ENCODE measurements at places on chromosomes 13 and 19.

DNA sequence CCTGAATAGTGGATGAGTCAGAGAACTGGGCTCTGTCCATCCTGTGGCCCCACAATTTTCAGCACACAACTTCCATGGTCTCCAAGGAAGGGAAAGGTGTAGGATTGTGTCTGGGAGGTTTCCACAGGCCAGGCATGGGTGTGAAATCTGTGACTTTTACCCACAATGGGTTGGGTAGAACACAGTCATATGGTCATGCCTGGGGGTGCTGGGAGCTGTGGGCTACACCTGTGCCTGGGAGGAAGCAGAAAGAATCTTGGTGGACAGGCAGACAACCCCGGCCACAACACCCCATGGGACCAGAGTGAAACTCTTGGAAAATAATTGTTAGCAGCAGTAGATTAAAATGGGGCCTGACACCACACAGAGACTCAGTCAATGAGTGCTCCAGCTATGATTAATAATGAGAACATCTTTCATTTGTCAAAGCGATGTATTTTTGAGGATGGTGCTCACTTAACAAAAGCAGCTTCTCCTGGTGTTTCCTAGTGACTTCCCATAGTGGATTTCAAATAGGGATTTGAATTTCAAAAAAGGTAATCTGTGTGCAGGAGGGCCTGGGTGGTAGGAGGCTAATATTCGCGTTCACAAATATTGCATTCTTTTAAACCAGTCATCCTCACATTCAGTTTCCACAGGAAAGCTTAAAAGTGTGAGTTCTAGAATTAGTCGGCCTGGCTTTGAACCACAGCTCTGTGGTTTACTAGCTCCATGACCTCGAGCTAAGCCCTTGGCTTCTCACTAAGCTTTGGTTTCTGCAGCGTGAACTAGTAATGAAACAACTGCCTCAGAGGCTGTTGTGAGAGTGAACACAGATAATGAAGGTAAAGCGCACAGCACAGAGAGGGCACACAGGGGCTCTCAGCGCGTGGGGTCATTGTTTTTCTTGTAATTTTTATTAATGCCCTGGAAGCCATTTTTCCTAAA, 89.3 kb upstream of the UQCRFS1 start:
- DNase-seq: no peak

GRCh38 chr13:95247852-95248251, 53.4 kb downstream of the ABCC4 start:
- no peak for DNase-seq

GRCh38 chr19:45172611-45173208, 5.3 kb downstream of the TRAPPC6A start:
- DNase-seq: no peak

DNA sequence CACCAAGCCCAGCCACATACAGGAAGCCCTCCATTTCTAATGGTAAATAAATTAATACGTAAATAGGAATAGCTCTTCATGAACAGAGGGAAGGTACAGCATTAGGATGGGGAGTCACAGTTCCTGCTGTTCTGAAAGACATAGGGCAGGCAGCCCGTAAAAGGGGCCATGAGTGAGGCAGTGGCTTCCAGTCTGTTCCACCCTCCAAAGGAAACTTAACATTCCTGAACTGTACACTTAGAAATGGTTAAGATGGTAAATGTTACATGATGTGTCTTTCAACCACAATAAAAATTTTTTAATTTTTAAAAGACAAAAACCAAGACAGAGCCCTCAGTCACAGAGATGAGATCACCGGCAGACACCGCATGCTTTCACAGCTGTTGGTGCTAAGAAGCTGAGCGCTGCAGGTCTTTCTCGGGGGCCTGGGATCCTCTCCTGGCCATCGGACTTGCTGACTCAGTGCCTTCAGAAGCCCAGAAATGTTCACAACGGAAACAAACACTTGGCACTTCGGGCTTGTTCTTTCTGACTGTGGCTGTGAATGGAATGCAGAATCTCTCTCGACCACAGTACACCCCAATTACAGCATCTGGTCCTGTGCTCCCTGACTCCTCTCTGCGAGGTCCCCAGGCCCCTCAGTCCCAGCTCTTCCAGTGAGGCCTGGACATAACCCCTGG, 36.4 kb downstream of the EPS15L1 start:
- no peak for DNase-seq

- peak; percentile 55 for DNase-seq
These were observed 41.7 kb upstream of the WDFY2 start for GRCh38 chr13:51542346-51543242.

DNA sequence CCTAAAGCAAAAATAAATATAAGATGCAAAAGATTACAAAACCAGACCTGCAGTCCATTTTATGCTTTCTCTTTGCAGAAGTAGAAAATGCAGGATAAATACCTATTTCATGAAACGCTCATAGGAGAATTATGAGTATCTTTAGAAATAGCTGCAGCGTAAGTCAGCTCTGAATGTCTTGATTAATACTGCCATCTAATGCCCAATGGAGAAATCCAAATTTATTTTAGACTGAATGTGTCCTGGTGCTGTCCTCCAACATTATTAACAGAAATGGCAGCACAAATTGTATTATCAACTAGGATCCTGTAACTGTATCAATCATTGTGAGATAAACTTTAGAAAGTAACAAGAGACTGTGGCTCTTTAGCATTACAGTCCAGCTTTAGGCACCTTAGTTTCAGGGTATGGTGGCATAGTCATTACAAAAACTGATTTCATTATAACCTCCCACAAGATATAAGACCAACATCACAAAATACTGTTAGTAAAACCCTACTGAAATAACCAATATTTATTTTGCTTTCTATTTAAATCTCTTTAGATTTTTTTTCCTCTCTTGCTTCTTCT, 162.1 kb upstream of the MIR17HG start:
- no peak for DNase-seq

DNA sequence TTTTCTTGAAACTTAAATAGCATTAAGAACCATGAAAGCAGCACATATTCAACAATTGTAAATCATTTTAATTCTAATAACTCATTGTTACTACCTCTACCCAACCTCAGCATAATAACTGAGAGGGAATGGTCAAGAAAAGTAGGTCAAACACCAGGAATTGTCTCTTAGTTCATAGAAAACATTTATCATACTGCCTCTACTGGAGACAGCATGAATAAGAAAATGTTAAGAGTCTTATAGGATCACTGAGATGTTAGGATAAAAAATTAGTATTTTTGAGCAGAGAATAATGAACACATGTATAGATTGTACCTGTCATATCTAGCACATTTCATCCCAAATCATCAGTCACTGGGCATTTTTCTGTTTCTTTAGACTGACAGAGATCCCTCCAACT, 515.3 kb downstream of the PCDH9 start:
- DNase-seq: no peak

DNA sequence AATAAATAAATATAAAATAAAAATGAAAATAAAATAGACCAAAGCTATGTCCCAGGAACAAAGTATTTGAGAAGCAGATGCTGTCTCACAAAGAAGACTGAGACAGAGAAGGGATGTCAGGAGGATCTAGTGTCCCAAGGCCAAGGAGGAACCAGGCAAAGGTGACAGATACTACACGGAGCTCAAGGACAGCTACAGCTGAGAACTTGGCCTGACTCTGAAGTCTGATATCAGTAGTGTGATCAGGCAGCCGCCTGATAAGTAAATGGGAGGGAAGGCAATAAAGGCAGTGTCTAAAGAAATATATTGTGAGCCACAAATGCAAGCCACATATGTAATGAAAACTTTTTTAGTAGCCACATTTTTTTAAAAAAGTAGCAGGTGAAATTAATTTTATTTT, 20.4 kb upstream of the NANOS3 start:
- DNase-seq: no peak

DNA sequence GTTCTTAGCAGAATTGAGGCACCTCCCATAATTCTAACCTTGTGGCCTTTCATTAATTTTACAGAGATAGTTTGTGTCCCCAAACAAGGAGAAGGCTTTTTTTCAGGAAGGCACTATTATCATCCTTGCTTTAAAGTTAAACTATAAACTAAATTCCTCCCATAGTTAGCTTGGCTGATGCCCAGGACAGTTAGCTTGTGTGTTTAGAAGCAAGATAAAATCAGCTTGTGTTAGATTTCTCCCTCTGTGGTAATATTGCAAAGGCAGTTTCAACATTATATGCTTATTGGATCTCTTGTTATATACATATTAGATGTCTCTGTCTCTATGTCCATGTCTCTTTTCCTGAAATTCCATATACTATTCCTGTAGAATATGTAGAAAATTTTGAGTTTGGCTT, 342.7 kb downstream of the TBC1D4 start:
- no peak for DNase-seq

- no peak for DNase-seq
These were observed 2860.6 kb upstream of the PCDH20 start for GRCh38 chr13:64276232-64276631.

GRCh38 chr13:85755123-85755522, 44.1 kb downstream of the SLITRK6 start:
- no peak for DNase-seq

- DNase-seq: no peak
These were observed 25.5 kb downstream of the GRTP1 start for GRCh38 chr13:113338451-113338850.

DNA sequence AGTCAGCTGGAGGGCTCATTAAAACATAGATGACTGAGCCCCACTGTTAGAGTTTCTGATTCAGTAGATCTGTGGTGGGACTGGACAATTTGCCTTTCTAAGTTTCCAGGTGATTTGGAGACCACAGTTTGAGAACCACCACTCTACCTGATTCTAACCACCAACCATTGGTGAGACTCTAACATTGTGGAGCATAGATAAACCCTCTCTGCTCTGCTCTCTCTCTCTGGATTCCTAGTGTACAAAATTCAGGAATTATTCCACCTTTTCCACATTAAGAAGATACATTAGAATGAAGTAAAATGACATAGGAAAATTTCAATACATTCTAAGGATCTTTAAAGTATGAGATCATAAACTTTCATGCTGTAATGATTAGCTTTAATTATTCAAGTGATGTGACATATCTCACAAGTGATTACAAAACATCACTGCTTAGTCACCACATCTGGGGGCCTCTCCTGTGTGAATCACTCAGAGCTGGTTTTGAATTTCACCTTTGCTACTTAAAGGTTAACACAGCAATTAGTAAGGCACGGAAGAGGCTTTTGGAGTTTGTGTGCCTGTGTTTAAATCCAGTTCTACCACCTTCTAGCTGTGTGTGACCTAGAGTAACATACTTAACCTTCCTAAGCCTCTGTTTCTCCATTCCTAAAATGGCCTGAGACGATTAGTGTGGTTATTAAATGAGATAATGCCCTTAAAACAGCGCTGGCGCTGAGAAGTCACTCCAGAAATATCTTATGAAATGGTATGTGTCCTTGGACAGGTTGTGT, 78.5 kb upstream of the NBEA start:
- DNase-seq: no peak

DNA sequence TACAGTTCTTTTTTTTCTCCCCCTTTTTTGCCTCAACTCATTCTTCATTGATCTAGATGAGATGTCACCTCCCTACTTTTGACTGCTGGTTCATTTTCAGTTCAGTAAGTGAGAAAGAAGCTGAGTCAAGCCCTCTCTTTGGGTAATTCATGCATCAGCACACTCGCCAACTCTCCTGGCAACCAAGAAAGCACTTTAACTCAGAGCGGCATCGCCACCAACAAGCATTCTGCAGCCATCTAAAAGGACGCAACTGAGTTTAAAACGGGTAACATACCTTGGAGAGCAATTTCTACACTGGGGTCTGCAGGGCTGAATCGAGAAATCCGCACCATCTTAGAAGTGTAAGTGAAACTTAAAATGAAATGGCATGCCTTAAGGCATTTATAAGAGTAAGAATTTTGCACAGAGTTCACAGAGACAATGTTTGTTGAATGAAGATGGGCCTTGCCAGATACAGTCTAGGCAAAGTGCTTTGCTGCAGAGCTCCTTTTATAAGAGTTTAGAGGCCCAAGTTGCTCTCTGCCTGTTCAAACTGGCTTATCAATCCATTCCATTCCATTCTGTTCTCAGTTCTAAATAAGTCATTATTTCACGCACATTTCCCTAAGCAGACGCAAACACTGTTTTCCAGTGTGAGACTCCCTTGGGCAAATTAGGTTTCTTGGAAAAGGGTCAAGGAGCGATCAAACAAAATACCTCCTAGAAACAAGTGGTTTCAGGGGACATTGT, 338.0 kb downstream of the ENOX1 start:
- no peak for DNase-seq

DNA sequence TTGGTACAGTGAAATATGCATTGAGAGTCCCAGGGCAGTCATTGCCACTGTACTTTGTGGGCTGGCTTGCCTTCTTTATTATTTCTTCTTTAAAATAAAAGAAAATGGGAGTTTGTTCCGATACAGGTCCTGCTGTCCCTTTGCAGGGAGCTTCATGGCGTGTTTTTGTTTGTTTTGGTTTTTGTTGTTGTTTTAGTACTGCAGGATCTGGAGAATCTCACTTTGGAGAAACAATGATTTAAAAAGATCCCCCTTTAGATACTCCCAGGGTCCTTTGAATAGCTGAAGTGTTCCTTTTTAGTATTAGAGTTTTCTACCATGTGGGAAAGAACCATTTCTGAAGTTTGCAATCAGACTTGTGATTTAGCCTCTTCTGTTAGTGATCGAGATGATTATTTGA, 11.1 kb downstream of the CHAF1A start:
- no peak for DNase-seq

GRCh38 chr13:103556681-103557080, 490.5 kb upstream of the SLC10A2 start:
- DNase-seq: no peak

GRCh38 chr19:34962687-34963572, 1.1 kb downstream of the ZNF792 start:
- no peak for DNase-seq

- DNase-seq: no peak
These were observed 4.0 kb downstream of the HSPB6 start for GRCh38 chr19:35752746-35753350.

- no peak for DNase-seq
These were observed 1221.1 kb downstream of the SLITRK1 start for GRCh38 chr13:82661126-82661525.

GRCh38 chr13:23488442-23488841, 54.9 kb upstream of the SACS start:
- DNase-seq: no peak

DNA sequence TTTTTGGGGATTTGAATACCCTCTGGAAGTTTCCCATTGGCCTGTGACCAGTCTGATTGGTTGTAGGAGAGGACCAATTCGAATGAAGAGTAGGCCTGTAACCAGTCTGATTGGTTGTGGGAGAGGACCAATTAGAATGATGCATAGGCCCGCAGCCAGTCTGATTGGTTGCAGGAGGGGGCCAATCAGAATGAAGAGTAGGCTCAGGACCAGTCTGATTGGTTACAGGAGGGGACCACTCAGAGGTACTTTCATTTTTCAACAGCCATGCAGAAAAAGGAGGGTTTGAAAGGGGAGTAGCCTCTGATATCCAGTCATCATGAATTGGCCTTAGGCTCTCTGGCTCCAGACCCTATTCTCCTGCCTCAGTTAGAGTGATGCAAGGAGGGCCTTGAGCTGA, 30.4 kb upstream of the SLC1A5 start:
- DNase-seq: no peak
